ENCODE measurements at places on chromosomes 7 and 10.

DNA sequence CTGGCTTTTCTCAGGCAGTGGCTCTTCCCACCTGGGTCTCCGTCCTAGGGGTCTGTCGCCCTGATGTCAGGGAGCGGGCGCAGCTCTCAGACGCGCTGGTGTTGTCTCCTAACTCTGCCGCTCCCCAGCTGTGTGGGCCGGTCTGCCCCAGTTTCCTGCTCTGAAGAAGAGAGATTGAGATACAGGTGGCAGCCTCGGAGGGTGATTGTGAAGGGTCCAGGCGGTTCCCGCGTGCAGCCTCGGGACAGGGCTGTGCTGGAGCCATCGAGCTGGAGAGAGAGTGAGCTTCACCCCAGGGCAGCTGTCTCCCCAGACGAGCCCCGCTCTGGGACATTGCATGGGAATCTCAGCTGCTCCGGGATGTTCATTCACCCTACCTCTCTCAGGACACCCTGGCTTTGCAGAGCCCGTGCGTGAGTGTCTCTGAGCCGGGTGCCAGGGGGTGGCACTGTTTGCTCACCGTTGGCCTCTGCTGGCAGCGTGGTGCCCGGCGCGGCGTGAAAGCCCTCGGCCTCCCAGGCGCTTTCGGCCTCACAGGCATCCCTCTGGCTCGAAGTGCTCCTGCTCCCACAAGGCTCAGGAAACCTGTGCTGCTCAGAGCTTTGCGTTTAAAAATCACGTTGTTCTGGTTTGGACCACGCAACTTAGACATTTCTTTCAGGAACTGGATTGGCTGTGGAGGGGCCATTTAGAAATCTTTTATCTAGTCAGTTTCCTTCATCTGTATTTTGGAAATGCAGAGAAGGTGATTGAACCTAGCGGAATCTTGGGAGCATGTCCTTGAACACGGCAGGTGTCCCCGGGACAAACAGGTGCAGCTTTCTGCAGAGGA is 33.8 kb upstream of the ZFAND2A start:
- DNase-seq: no peak

DNA sequence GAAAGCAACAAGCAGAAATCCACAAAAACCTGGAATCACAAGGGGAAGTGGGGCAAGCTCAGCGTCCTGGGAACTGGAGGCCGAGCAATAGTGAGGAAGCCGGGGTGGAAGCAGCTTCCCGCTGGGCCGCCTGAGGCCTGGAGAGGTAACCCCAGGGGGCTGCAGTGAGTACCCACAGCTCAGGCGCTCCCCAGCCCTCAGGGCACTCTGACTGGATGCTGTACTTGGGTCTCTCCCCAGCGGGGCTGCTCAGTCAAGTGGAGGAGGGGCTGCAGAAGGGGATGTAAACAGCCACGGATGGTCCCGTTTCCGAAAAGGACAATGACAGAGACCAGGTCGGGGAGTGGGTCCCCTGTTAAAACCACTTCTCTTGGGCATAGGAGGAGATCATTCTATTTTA is 50.3 kb downstream of the SLIT1 start:
- no peak for DNase-seq

DNA sequence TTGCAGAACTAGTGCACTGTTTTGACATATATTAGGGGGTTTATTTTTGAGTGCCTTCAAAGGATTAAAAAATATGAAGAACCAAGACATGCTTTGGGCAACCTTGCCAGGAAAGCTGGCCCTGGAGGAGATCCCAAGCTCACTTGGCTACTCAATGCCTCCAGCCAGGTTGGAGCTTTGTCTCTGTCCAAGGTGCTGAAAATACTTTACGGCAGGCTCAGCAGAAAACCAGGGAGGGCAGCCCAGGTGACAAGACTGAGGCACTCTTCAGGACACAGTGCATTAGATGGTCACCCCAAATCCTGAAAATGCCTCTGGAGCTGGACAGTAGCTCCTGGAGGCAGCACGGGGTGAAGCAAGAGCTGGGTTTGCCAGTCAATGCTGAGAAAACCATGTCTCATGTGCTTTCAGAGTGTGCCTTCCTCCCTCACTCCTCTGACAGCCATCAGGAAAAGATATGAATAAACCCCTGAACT is 5.8 kb upstream of the KCNH2 start:
- no peak for DNase-seq

DNA sequence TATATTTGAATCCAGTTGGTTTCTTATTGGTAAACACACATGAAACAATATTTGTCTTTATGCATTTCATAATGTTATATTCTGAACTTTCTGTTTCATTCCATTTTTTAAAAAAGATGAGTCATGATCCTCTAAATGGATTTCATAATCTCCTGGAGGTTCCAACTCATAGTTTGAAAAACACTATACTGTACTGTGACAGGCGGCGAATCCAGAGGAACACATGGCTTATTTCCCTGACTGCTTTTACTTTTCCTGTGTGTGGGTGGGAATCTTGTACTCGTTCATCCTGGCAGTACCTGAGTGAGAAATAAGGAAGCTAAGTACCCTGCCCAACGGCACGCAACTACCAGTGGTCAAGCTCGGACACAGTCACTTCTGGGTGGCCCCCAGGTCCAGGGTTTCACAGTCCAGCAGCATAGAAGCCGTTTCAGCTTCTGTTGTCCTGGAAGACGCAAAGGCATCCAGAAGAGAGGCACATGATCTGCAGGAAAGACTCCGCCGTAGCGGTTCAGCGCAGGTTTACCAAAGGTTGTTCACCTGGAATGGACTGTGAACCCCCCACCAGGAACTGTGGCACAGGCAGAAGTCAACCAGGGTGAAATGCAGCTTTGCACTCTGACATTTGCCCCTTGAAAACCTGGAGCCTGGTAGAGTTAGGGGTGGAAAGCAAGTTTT is 117.7 kb downstream of the CCNY start:
- no peak for DNase-seq

DNA sequence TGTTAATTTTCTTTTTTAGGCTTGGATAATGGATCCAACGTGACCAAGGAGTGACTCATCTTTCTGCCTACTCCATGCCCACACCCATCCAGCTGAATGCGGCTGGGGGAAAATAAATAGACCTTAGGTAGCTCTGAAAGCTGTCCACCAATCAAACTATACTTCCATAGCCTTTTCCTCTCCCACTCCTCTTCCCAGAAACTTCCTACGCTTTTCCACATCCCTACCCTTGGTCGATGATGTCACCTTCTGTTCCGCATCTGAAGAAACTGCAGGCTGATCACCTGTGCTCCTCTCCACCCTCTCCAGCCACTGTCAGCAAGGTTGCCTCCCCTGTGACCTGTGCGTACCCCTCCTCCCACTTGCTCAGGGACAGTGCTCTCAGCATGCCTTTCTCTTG is 359.8 kb upstream of the KLF6 start:
- no peak for DNase-seq

DNA sequence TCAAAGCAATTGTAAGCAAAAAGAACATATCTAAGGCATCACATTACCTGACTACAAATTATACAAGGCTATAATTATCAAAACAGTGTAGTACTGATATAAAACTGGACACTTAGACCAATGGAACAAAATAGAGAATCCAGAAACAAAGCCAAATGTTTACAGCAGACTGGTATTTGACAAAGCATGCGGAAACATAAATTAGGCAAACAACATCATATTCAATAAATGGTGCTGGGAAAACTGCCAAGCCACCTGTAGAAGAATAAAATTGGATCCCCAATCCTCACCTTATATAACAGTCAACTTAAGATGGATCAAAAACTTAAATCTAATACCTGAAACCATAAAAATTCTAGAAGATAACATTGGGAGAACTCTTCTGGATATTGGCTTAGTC is 240.8 kb upstream of the POM121L12 start:
- no peak for DNase-seq

GRCh38 chr7:69882269-69882668 is 284.0 kb downstream of the AUTS2 start:
- no peak for DNase-seq

- no peak for DNase-seq
Measured at GRCh38 chr7:13028036-13028824, 340.8 kb downstream of the ARL4A start.

GRCh38 chr10:125225051-125225450 is 64.7 kb upstream of the CTBP2 start:
- no peak for DNase-seq

Data from NCI-H1417 treated with DMSO at 0.1 percent for 48 hours (cell line).